ENCODE measurements at places on chromosomes 5 and 9.

DNA sequence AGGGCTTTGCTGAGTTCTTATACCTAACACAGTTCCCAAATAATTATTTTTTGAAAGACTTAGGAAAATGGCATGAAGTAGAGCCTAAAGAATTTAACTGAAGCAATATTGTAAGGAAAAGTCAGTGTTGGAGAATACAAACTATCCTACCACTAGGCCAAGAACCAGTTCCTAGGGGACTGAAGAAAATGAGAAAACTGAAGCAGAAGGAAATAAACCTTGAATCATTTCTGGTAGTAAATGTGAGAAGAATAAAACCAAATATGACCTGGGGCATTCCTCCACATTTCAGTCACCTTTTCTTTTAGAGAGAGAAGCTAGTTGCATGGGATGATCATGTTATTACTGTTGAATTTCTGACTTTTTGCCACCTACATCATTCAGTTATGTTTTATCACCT lies 1393.9 kb upstream of the C9orf72 start:
- DNase-seq: no peak

DNA sequence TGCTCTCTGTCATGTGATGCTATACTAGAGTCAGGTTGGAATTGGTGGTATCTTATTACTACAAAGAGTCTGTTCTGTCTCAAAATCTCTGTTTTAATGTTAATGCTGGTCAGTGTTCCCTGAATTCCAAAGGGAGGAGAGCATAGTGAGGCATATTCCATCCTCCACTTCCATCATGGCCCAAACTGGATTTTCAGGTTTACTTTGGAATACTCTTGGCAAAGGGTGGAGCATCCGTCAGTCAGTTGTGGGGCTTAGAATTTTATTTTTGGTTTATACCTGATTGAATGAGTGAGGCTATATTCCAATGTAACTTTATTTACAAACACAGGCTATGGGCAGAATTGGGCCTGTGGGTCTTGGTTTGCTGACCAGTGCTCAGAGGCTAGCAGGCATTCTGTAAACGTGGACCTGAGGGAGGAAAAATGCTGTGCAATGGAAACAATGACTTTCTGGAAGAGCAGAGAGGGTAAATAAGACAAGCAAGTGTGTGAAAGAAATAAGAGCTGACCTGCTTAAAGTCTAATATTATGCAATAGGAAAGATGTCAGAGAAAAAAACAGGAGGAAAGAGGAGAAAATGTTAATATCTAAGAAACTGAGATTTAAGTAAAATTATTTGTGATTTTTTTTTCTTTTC lies 106.2 kb upstream of the CLINT1 start:
- no peak for DNase-seq

DNA sequence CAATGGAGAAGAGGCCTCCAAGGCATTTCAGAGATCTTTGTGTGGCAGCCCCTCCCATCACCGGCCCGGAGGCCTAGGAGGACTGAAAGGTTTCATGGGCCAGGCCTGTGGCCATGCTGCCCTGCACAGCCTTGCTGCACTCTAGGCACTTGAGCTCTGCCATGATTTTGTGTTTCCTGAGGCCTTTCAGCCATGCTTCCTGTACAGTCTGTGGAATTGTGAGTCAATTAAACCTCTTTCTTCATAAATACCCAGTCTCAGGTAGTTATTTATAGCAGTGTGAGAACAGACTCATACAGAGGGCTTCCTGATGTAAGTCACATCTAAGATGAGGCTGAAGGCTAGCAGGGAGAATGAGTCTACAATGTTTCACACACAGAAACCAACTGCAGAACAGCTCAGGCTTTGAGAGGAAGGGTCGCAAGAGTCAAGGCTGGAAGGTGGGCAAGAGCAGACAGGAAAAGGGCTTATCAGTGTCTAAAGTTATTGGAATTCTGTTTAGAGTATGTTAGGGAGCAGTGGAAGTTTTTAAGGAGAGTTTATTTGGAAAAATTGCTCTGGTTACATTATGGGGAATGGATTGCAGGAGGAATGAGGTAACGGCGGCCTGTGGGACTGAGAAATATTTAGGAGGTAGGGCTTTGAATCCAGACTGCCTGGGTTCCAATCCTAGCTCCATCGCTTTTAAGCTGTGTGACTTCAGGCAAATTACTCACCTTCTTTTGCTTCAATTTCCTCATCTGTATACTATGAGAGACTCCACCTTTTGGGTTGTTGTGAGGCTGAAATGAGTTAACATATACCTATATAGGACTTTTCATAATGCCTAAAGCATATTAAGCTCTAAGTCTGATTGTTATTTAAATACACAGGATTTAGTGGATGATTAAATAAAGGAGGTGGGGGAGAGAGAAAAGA lies 291.2 kb downstream of the CWC27 start:
- no peak for DNase-seq

DNA sequence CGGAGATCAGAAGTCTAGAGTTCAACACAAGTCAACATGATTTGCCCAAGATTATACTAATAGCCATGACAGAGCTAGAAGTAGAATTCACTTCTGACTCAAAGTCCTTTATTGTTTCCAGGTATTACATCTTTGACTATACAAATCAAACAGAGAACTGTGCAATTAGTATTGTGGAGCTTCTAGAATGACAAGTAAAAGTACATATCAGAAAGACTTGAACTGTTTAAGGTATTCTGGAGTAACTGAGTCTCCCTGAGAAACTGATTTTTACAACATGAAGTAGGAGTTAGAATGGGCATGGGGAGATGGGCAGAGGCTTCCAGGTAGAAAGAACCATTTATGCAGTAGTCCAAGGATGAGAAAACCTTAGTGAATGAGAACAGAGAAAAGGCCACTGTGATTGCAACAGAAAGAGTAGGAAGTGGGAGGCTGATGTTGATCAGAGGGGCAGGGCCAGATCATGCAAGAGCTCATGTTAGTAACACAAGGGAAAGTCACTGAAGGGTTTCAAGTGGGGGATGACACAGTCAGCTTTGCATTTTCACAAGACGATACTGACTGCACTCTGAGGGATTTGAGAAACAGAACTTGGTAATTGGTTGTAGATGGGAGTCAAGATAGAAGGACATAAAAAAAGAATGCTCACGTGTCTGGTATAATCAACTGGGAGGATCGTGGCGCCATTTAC lies 280.7 kb downstream of the RFX3 start:
- no peak for DNase-seq

DNA sequence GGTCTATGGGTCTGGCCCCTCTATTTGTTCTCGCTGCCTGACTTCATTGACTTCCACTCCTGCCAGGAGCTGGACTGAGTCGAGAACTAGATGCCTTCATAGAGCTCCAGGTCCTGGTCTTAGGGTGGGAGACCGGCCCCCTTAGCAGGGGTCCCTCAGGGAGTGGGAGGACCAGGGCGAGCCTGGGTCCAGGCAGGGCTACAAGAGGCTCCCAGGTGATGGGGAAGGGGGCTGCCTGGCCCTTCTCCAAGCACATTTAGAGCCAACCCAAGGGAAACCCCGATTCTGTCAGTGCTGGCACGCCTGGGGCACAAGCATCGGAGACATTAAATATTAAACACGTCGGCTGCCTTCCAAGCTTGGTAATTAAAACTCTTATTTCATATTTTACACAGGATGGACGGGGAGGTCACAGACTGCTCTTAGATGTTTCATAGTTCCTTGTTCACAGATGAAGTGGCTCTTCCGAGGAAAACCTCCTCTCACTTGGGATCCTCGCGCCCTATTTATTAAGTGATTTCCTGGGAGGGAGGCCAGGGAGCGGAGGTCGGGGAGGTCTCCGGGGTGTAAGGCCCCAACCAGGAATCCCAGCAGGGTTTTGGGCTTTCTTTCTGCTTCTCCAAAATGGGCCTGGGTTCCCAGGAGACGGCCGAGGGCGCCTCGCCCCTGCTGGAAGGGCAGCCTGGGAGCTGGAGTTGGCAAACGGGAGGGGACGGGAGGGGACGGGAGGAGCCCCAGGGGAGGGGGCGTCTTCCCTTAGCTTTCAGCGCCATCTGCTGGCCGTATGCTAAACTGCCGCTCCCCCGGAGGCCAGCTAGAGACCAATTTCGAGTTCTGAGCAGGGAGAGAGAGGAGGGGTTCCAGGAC lies 23.4 kb upstream of the ZBTB43 start:
- peak; percentile 69 for DNase-seq

- no peak for DNase-seq
Measured at GRCh38 chr5:172920447-172920849, 38.8 kb upstream of the RPL26L1 start.

Measured in T-cell (primary cell).